ENCODE measurements at places on chromosomes 7 and 10. TPM values are rescaled to one million over a fixed set of nuclear protein-coding genes. Genes with fewer than 3 reads are reported as not detected.

- no peak for DNase-seq
These were observed 30.0 kb upstream of the SEM1 start for GRCh38 chr7:96739609-96740008.

ATRNL1 gene
- 137 TPM for total RNA-seq

DNA sequence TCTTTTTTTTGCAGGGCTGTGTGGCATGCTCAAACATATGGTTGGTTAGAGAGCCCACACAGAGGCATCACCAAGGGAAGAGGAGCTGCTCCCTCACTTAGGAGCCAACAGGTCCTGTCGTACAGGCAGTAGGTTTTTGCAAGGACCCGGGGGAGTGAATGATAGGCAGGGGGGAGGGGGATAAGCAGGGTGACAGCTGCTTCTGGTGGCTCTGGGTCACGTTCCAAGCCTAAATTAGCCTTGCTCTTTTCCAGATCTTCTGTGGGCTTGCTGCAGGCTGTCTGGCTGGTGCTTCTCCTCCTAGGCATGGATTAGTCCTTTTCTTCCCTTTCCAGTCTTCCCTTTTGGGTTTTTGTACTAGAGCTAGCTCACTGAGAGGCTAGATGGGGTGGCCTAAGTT lies 117.7 kb upstream of the PODXL start:
- no peak for DNase-seq

DNA sequence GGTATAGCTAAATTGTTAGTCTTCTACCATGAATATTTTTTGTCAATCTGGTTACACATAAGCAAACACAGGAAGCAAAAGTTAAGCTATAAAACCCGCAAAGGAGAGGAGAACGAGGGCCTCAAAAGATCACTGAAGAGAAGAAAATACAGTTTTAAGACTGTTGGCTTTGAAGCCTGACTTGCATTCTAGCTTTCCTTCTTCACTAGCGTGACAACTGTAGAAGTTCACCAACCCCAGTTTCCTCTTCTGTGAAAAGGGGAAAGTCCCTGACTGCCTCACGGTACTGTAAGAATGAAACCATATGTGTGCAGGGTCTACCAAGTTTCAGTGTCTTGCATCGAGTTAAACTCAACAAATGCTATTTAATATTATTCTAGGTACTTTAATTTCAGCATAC lies 7.5 kb upstream of the LRRN3 start:
- no peak for DNase-seq

DNA sequence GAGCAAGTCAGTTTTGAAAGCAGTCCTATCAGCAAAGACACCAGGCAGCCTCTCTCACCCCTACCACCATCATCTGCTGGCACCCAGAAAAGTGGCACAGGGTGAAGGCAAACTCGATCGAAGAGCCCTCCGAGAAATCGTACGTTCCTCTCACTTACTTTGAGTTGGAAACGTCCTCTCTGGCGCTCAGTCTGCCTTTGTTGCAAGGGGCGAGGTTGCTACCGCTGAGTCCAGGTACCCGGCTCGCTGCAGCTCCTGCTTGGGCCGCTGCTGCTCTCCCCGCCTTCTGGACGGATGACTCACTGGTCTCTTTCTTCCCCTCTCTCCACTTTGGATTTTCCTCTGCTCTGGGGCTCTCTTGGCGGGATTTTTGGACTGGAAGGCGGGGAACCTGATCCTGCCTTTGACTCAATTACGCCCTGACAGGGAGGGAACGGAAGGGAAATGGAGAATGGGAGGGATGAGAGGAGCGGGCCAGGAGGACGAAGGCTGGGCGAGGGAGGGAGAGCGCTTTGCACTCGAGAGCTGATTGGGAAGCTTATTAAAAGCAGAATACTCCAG lies at the start of gene PTN:
Gene PTN, minus strand, starts transcription at position 453 of the 561 bp plus-strand sequence. CDS start 88,760 bp downstream, outside the sequence.
- no peak for DNase-seq

GALNT17 gene
- not detected for total RNA-seq

- DNase-seq = no peak
These were observed 211.9 kb upstream of the GLI3 start for GRCh38 chr7:42448901-42449300.

CLRN3 gene
- total RNA-seq = not detected

CAMK2B gene
- 0.14 TPM for total RNA-seq

FZD8 gene
- total RNA-seq = 26.5 TPM

DNA sequence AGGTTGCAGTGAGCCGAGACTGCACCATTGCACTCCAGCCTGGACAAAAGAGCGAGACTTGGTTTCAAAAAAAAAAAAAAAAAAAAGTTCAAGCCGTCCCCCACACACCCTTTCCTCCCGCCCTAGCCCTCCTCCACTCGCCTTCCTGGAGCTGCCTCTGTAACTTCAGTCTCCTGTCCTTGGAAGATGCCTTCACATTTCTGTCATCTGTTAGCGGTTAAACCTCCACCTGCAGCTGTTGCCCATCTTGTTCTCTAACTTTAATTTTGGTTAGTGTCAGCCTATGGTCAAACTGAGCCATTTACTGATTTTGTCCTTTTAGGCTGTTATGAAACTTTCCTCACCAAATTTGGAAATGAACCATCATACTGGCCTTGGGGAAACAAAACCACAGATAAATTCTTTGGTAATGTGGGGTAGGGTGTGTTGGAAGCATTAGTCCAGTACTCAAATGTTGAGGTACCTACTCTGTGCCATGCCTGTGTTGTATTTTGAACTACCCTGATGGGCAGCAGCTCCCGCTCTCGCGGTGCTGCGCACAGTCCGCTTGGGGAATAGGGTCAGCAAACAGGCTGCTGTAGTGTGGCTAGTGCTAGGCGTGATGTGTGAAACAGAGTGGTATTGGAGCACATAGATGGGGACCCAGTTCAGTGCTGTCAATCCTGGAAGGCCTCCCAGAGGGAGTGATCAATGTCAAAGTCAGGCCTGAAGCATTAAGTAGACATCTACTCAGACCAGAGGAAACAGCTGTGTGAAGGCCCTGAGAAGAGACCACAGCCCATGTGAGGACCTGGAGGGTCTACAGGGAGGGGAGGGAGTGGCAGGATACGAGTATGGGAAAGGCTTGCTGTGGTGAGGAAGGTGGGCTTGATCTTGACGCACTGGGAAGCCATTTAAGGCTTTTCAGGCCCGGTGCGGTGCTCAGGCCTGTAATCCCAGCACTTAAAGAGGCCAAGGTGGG lies 26.9 kb downstream of the SFXN4 start:
- no peak for DNase-seq

- no peak for DNase-seq
These were observed 62.5 kb downstream of the ZNF37A start for GRCh38 chr10:38156416-38157269.

DNA sequence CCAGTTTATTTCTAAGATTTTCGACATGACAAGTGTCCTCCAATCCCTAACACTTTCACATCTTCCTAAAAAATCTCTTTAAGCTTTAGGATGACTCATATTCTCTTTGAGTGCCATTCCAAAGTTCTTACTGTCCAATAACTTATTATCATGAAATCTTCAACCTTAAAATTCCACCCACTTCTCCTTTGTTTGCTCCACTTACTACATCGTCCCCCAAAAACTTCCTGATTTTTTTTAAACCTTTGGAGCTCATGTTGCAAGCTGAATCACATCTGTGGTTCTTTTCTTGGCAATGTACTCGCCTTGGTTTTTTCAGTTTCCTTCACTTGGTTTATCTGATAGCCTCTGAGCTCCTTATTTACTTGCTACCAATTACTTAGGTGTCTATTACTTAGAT lies 39.2 kb upstream of the JCAD start:
- peak; percentile 43 for DNase-seq
